ENCODE measurements at places on chromosomes 4 and X.

- no peak for DNase-seq
Observed at GRCh38 chr4:56226579-56226978, 160.7 kb downstream of the AASDH start.

GRCh38 chrX:22666441-22666840 is 333.3 kb upstream of the DDX53 start:
- no peak for DNase-seq

DNA sequence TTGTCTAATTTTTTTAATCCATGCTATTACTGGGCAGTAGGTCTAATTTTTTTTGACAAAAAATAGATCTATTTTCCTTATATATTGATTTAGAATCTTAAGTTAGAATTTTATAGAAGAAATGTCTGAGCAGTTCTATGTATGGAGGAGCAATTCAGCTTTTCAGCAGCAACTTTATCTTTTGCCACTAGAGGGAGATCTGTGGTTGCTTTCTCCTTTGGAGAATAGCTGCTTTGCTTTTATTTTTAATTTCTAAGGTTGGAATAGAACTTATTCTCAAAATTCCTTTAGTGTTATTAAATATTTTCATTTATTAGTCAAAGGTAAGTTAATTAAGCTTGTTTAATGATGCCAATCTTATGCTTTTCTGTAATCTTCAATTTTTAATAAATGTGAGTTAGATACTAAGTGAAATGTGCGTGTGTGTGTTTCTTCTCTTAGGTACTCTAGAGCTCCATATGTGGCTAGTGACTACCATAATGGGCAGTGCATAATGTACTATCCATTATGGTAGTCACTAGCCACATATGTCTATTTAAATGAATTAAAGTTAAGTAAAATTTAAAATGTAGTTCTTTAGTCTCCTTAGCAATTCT is 29.3 kb downstream of the FAM199X start:
- peak; percentile 4 for DNase-seq

DNA sequence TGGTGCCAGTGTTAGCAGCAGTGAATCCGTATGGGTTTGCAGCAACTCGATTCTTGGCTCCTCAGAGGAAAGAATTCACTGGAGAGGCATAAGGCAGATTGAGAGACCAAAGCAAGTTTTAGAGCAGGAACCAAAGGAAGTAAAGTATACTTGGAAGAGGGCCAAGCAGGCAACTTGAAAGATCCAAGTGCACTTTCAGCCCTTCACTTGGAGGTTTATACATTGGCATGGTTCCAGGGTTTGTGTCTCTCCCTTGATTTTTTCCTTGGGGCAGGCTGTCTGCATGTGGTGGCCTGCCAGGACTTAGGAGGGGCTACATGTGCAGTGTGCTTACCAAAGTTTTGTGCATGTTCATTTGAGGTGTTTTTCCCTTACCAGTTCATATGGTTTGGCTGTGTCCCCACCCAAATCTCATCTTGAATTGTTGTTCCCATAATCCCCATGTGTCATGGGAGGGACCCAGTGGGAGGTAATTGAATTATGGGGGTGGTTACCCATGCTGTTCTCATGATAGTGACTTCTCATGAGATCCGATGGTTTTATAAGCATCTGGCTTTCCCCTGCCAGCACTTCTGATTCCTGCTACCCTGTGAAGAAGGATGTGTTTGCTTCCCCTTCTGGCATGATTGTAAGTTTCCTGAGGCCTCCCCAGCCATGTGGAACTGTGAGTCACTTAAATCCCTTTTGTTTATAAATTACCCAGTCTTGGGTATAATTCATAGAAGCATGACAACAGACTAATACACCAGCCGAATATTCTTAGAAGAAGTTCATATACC is 86.2 kb upstream of the TSPAN5 start:
- DNase-seq = no peak

- DNase-seq = peak; percentile 59
Observed at GRCh38 chr4:180827232-180828009, 1415.8 kb upstream of the TENM3 start.

DNA sequence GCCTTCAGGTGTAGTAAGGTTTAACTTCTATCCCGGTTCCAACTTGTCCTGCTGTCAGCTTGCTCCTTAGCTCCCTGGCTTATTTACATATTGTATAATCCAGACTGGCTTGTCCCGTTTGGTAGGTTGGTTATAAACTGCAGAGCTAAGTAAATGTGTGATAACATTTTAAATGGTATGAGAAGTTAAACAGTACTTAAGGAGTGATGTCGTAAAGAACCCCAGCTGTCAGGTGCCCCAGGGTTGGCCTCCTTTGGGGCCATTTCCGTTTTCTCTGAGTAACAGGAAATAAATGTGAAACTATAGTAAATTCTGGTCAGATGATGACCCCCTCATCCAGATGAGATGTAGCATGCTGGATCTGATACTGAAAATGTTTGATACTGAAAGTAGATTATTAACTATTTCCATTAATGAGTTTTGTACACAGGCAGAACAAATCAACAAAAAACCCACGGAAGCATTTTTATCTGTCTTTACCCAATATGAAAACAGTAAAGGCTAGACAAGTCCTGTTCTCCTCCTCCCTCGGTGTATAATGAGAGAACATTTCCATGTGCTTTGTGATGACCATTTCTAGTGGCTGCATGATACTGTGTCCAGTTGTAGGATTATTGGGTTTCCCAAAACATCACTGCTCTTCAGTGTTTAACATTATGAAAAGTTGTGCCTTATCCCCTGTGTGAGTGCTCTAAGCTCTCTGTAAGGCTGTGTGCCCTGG is 22.4 kb downstream of the GAB1 start:
- peak; percentile 6 for DNase-seq

DNA sequence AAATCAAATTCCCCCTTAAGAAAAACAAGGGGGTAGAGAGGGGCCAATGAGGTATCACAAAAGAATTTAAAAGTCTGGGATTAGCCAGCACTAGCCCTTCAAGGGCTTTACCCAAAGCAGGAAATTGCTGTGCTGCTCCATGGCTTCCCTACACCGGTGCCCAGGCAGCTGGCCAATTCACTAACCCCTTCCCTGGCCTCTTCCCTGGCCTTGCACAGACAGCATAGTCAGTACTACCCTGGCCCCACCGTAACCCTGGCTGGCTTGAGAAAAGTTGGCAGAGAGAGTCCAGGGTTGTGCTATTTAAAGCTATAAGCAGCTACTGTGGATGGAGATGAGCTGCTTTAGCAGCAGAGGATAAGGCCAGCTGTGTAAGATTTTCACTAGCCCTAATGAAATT is 43.1 kb downstream of the ADAMTS3 start:
- no peak for DNase-seq

Data from NCI-H1417 (cell line).